ENCODE measurements at places on chromosomes 2 and 18. TPM values are rescaled to one million over a fixed set of nuclear protein-coding genes. Genes with fewer than 3 reads are reported as not detected.

FAM228B gene
- polyA plus RNA-seq: 37.9 TPM

AGXT gene
- 0.14 TPM for polyA plus RNA-seq

CAVIN2 gene
- 76.0 TPM for polyA plus RNA-seq

PAX8 gene
- polyA plus RNA-seq: 0.05 TPM

TRIM43 gene
- polyA plus RNA-seq: not detected

BOLL gene
- 0.11 TPM for polyA plus RNA-seq

MYL1 gene
- polyA plus RNA-seq: 0.14 TPM

FAM228A gene
- polyA plus RNA-seq: 1.5 TPM

CPO gene
- 0.52 TPM for polyA plus RNA-seq
